ENCODE measurements at places on chromosomes 16 and 17.

DNA sequence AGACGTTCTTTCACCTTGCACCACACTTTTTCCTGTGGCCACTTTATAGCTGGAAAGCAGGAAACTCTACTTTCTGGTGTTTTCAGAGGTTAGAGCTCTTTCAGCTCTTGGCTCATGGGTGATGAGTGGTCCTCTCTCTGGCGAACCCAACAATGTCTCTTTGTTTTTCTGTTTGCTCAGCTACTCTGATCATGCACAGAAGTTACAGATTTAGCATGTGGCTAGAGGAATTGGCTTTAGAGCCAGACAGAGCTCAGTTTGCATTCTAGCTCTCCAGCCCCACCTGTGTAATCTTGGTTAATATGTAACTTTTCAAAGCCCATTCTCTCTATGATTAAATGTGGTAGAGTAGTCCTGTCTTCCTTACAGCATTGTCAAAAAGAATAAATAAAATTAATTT lies 225.2 kb downstream of the HAPSTR1 start:
- DNase-seq, result no peak

DNA sequence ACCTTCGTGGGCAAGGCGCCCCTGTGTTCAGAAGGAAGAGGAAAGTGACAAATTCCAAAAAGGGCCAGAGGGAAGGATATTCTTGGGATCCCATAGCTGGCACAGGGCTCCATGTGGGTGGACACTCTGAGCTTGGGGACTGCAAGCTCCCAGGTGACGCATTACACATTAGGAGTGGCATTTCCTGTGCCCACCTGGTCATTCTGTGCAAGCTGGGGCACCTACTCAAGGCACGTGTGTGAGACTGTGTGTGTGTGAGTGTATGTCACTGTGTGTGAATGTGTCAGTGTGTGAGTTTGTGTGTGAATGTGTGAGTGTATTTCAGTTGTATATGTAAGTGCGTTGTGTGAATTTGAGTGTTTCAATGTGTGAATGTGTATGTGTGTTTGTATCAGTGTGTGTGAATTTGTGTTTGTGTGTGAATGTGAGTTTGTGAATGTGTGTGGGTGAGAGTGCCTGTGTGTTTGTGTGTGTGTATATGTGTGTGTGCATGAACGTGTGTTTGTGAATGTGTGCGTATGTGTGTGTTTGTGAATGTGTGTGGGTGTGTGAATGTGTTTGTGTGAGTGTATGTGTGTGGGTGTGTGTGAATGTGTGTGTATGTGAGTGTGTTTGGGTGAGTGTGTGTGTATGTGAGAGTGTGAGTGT lies 1.6 kb upstream of the CD300A start:
- DNase-seq, result no peak

DNA sequence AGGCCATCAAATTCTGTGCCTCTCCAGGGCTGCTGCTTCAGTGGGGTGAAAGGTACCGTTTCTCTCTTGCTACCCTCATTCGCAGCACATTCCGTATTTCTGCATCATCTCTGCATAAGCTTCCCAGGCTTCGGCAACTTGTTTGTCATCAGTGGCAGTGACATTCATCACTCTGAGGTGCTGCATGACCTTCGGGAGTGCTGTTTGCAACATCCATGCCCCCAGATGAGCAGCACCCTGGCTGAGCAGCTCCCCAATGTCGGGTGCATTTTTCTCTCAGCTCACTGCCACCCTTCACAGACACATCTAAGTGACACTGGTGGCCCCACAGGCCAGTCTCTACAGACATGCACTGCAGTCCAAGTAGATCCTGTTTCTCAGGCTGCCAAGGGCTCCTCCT lies 3.8 kb downstream of the CREBBP start:
- DNase-seq, result no peak

DNA sequence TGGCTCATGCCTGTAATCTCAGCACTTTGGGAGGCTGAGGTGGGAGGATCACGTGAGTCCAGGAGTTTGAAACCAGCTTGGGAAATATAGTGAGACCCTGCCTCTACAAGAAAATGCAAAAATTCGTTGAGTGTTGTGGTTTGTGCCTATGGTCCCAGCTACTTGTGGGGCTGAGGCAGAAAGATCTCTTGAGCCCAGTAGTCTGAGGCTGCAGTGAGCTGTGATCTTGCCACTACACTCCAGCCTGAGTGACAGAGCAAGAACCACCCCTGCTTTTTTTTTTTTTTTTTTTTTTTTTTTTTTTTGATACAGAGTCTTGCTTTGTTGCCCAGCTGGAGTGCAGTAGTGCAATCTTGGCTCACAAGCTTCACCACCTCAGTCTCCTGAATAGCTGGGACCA lies 34.0 kb downstream of the ITGB3 start:
- DNase-seq, result no peak

GRCh38 chr16:88993166-88993761 lies 16.3 kb upstream of the CBFA2T3 start:
- no peak for DNase-seq

Measured in NCI-H1436 (cell line).